Activated CD8-positive, alpha-beta T cell treated with anti-CD3 and anti-CD28 coated beads, Interleukin-2, amount 10 ng/mL, durations not matched to agents 7 days and 5 days (primary cell): ENCODE measurements at places on chromosomes 4 and X. TPM values are rescaled to one million over a fixed set of nuclear protein-coding genes. Genes with fewer than 3 reads are reported as not detected.
A peak's percentile ranks its signal among the peaks of the same experiment; 100 is the strongest.

GRCh38 chrX:136189222-136189621 lies 41.9 kb downstream of the FHL1 start:
- DNase-seq = no peak

DNA sequence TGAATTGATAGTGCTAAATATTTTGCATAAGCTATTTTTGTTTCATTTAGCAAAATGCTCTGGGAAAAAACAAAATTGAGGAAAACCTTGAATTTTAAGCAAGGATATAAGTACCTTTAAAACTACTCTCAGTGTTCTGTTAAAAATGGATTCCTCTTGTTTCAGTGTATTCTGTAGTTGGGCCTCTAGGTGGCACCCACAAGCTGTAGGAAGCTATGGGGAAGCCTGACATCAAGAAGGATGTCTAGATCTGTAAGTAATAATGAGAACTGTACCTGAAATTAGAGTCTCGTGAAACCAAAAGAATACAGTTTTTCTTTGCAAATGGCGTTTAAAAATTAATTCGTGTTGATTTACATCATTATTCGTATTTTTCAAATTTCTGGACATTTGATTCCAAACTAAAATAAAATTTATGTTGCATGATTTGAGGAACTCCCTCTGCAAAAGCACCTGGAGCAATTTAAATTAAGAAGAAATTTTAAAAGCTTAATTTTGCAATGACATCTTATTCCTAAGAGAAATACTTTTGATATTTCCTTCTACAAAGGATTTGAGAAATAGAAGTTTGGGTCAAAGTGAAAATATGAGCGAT lies 51.2 kb downstream of the TMPRSS11E start:
- peak; percentile 77 for DNase-seq

DNA sequence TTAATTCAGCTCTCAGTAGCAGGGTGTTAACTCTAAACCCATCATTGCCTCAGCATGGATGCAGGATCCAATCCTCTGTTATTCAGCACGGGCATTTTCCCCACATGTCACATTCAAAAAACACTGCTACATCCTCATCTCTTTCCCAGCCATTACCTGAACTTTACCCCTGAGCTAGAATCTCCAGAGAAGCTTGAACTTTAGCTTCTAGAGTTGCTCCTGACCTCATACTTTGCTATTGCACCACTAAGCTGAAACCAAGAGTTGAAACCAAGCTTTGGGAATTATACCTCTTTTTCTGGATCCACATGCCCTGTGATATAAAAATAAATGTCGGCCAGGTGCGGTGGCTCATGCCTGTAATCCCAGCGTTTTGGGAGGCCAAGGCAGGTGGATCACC lies 90.7 kb downstream of the SHROOM3 start:
- DNase-seq = no peak

- DNase-seq = no peak
Observed at GRCh38 chr4:7862561-7863192, 77.0 kb downstream of the AFAP1 start.

DNA sequence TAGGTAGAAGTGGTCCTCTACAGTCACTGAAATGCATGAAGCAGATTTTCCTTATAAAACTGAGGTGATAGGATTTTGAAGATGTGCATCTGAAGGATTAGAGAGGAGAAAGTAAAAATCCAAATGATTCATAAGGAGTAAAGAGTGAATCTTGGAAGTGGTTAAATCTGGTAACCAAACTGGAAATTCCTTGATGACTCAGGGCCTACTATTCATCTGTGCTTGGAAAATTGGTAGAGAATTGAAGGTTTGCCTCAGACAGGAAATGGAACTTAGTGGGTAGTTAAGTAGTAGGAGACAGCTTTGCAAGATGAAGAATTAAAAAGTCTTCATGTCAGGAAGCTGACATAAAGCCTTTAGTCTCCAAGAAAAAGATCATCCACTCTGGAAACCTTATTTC lies 368.9 kb upstream of the CTSO start:
- DNase-seq = no peak

GRCh38 chr4:84507941-84508340 lies 8.8 kb upstream of the NKX6-1 start:
- no peak for DNase-seq

GRCh38 chrX:135984791-135985156 lies 461 bp upstream of the SLC9A6 start:
- no peak for DNase-seq

- no peak for DNase-seq
Observed at GRCh38 chr4:16893141-16893651, 5.2 kb downstream of the LDB2 start.

DNA sequence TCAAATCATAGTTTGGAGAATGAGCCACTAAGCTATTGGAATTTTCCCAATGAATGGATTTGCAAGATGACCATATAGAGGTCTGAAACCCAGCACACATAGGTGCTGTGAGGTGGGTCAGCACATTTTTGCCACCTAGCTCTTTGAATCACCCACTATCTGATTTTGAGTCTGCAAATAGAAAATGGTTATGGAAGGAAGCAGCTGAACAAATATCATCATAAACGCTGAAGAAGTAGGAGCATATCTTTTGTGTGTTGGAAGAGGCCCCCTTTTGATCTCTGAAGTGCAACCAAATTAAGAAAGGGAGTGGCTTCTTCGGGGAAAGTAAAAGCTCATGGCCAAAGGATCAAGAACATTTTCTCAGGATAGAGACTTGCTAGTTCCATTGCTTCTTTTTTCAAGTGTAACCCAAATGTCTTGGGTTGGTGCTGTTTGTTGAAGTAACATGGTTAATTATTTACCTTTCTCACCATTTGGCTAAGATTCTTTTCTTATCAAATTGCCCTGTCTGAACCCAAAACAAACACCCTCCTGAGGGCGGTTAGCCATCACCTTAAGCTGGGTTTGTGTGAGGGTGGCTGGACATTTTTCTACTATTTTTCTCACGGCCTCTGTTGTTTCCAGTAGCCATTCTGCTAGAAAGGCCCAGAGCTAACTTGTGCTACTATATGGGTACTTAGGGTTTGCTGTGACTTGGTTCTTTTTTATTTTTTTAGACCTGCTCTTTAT lies 18.4 kb upstream of the SORBS2 start:
- DNase-seq = no peak

DNA sequence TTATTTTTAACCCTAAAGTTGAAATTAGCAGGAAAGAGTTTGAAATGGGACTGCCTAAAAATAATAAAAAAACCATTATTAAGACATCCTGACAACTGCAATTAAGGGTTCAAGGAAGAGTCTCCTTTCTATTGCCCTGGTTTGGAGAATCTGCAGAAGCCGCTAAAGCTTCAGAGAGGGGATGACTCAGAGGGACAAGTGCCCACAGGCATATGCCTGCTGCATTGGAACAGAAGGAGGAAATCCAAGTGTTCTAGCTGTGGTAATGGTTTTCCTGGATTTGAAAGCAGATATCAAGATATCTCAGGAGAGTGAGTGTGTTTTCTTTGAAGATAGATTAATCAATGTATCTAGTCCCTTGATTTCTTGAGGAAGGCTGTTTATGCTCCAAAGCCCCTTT lies 235.1 kb upstream of the TAPT1 start:
- DNase-seq = no peak

DNA sequence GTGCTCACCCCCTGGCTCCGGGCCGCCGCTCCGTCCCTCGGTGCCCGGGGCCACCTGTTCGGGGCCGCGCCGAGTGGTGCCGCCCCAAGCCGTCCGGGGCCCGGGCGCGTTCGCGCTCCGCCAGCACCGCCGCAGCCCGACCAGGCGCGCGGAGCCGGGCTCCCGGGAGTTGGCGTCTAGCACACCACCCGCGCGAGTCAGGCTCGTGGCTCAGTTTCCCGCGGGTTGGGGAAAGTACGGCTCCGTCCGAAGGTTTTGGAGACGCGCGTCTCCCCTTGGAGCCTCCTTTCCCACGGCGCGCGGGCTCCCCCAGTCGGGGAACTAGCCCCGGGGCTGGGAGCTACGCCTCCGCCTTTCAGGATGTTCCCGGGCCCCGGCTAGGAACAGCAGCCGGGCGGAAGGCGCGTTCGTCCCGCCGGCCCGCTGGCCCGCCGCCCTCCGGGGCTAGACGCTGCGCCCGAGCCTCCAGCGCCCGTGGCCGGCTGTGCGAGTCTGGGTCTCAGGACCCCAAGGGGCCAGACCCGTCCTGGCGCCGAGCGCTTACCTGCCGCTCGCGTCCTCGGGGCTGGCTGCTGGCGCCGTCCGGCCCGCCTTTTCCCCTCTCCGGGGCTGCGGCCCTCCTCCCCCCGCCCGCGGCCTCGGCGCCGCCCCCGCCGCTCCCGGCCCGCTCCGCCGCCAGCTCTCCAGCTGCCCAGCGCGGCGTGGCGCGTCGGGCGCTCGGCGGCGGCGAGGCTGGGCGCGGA lies at the start of gene ADGRG2:
Gene ADGRG2 (minus strand): TSS at position 571 of the 743 bp plus-strand sequence. CDS start 53,634 bp downstream, outside the sequence.
- DNase-seq = no peak

GRCh38 chr4:176048631-176049030 lies 17.0 kb upstream of the WDR17 start:
- no peak for DNase-seq

GRCh38 chr4:120769227-120769626 lies 153.3 kb downstream of the PRDM5 start:
- no peak for DNase-seq

DNA sequence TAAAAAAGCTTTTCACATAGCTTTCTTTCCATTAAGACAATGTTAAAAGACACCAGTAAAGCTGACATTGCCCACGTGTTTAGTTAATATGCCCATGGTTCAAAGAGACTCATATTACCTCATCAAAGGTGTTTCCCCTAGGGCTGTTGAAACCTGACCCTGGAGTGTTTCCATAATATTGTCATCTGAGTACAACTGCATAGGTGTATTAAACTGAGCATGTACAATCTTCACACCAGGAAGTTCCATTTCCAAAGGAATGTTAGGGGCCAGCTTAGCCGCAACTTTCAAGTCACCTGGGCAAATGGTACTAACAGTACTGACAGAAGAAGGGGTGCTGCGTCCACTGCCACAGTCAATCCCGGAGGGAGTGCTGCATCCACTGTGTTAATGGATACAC lies 27.1 kb downstream of the PDLIM3 start:
- DNase-seq = no peak

DNA sequence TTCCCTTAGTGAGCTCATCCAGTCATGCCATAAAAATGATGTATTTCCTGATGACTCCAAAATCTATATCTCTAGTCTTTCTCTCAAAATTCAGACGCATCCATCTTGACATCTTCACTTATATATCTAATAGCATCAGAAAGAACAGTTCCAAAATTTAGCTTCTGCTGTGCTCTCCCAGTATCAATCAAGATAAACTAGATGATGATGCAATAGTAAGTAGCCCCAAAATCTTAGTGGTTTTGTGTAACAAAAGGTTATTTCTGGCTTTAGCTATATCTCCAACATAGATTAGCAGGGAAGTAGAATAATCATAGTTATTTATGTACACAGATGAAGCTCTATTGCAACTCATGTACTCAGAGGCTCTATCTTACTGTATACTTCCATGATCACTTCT lies 382.5 kb upstream of the ADGRL3 start:
- no peak for DNase-seq

- no peak for DNase-seq
Observed at GRCh38 chr4:61245069-61245714, 45.1 kb downstream of the ADGRL3 start.

The PDGFRA gene
- total RNA-seq = not detected

The GEMIN8 gene
- 19.0 TPM for total RNA-seq

The TLR6 gene
- 3.1 TPM for total RNA-seq

The SSX2 gene
- total RNA-seq = not detected

The ADH1C gene
- total RNA-seq = not detected

The MAGEB2 gene
- not detected for total RNA-seq

The BRS3 gene
- not detected for total RNA-seq

The ATP2B3 gene
- not detected for total RNA-seq

The USP53 gene
- 10.1 TPM for total RNA-seq

The TSPAN7 gene
- total RNA-seq = not detected
